ENCODE measurements at places on chromosomes 13 and 19. TPM values are rescaled to one million over a fixed set of nuclear protein-coding genes. Genes with fewer than 3 reads are reported as not detected.
A peak's percentile ranks its signal among the peaks of the same experiment; 100 is the strongest.

Gene ATP12A
- not detected for total RNA-seq

DNA sequence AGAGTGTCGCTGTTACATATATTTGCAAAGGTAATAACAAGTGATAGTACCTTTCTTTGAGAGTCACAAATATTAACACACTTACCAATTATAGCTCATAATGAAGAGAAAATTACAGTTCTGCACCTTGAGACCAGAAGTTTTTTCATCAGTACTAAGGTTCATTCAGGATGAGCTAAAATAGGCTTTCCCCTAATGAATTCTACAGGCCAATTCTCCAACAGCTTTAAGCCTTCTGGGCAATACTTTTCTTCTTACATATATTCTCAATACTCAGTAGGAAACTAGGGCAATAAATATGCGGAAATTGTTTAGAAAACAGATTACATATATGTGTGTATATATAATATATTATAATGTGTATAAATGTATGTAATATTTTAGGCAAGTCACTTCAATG, 2672.8 kb upstream of the PCDH20 start:
- no peak for DNase-seq

- DNase-seq = no peak
Measured at GRCh38 chr19:43960411-43960810, 9.4 kb downstream of the ZNF221 start.

DNA sequence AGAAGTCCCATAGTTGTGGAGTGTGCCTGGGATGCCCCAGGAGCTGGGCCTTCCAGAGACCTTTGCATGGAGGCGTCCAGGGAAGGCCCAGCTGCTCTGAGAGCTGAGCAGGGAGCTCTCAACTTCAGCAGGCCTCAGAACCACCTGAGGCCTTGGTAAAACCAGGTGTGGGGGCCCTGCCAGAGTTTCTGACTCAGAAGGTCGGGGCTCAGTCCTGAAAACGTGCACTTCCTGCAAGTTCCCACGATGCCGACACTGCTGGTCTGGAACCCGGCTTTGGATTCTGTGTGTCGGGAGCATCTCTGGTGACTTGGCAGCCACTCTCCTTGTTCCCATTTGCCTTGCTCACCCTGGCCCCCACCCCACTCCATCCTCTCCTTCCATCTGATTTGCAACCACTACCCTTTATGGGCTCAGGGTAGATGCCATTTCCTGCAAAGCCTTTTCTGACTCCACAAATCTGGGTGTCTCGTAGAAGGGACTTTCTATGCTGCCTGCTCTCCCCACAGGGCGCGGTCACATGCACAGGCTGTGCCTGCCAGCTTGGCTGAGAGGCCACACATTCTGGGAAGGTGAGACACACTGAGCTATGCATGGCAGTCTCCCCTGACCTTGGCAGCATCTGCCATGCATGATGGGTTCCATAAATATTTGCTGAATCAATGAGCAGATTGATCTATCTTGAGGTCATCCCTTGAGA, 244.7 kb downstream of the COL4A1 start:
- DNase-seq = peak; percentile 71

- no peak for DNase-seq
Measured at GRCh38 chr19:33706631-33707030, 84.9 kb downstream of the CHST8 start.

GRCh38 chr13:48437371-48437770, 24.5 kb upstream of the LPAR6 start:
- peak; percentile 85 for DNase-seq

GRCh38 chr19:6534451-6535093, 3.7 kb downstream of the TNFSF9 start:
- no peak for DNase-seq

Gene ZNF606
- total RNA-seq = 9.6 TPM

Data from renal cortical epithelial cell (primary cell).